ENCODE measurements at places on chromosomes 5 and 9.

- no peak for DNase-seq
Observed at GRCh38 chr5:135543485-135544304, 7.9 kb upstream of the NEUROG1 start.

- DNase-seq: no peak
Observed at GRCh38 chr5:9222054-9222976, 323.6 kb downstream of the SEMA5A start.

DNA sequence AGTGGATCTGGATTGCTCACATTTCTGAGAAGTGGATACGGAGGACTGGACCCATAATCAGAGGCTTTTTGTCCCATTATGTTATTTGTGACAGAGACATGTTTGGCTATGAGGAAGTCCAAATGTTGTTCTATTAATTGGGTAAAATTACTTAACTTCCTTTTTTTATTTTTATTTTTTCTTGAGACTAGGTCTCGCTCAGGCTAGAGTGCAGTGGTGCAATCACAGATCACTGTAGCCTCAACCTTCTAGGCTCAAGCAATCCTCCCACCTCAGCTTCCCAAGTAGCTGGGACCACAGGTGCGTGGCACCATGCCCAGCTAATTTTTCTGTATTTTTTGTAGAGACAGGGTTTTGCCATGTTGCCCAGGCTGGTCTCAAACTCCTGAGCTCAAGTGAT is 11.9 kb upstream of the PGGT1B start:
- DNase-seq: no peak

GRCh38 chr9:3403315-3403714 is 122.5 kb downstream of the RFX3 start:
- no peak for DNase-seq

GRCh38 chr9:120663380-120663779 is 50.9 kb downstream of the MEGF9 start:
- DNase-seq: no peak

DNA sequence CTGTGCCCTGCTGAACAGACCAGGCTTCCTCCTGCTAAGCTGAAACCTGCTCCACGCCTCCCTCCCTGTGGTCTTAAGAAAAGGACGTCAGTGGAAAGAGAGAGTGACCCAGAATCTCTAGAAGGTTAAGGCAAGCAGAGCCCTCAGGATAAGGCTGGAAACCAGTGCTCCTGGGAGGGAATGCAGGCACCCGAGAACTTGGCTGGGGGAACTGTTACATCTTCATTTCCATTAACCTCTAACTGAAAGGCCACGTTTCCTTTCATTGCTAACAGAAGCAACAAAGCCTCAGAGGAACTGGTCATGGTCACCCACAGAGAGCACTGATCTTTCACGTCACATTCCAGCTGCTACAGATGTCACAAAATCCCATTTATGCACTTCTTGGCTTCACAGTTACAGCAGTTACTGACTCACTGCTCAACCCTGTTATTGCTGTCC is 26.1 kb upstream of the AKNA start:
- DNase-seq: no peak

- no peak for DNase-seq
Observed at GRCh38 chr5:164132358-164132757, 626.9 kb downstream of the MAT2B start.

GRCh38 chr9:104906441-104907277 is 21.3 kb downstream of the ABCA1 start:
- DNase-seq: no peak

- no peak for DNase-seq
Observed at GRCh38 chr5:159786901-159787691, 129.2 kb upstream of the ADRA1B start.

- no peak for DNase-seq
Observed at GRCh38 chr9:118281772-118282171, 577.6 kb downstream of the TLR4 start.

- DNase-seq: no peak
Observed at GRCh38 chr5:177610131-177610769, 10.3 kb downstream of the B4GALT7 start.

- DNase-seq: no peak
Observed at GRCh38 chr5:27217155-27217956, 179.0 kb upstream of the CDH9 start.

GRCh38 chr9:72667181-72667580 is 145.8 kb downstream of the TMC1 start:
- DNase-seq: no peak

DNA sequence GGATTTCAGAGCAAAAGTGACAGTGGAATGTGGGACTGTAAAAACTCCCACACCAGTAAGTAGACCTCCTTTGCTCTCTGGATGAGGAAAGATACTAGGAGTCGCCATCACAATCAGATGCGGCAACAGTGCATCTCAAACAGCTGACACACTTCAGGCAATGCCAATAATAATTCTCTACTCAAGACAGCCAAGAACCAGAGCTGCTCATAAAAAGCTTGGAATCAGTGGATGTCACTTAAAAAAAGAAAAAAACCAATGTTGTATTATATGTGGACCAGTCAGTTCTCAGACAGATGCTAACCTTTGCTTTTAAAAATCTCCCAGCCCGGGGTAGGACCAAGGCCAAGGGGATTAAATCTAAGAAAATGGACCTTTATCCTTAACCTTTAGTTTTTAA is 185.0 kb downstream of the GNA14 start:
- DNase-seq: no peak

DNA sequence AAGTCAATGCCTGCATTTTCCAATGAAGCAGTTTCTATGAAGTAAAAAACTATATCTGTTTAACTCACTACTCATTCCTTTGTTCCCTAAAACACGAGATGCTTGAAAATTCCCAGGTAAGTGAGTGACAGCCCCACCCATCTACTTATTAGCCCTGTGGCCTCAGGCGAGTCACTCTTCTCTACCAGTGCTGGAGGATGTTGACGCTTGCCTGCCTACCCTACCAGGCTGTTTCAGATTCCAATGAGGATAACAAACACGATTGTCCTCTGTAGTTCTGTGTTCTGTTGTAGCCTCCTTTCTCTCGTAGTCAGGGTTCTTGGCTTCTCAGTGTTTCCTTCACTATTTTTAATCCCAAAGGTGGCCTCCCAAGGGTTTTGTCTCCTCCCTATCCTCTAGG is 388.8 kb downstream of the KDM4C start:
- DNase-seq: no peak

GRCh38 chr5:179331591-179332375 is 13.5 kb downstream of the ADAMTS2 start:
- no peak for DNase-seq

DNA sequence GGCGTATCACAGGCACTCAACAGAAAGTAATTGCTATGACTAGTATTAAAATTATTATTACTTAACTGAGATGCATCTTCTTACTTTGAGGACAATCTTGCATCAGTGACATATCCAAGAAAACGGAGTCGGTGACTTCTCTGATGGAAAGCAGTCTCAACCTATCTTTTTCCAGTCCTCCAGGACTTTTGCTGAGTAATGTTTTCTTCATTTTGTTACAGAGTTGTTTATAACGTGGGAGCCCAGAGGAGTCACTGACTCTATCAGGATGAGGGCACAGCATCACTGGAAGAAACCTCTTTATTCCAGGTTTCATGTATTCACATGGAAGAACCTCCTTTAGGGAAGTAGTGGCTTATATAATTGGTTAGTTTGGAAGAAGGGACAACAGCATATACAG is 51.5 kb upstream of the MELK start:
- no peak for DNase-seq

DNA sequence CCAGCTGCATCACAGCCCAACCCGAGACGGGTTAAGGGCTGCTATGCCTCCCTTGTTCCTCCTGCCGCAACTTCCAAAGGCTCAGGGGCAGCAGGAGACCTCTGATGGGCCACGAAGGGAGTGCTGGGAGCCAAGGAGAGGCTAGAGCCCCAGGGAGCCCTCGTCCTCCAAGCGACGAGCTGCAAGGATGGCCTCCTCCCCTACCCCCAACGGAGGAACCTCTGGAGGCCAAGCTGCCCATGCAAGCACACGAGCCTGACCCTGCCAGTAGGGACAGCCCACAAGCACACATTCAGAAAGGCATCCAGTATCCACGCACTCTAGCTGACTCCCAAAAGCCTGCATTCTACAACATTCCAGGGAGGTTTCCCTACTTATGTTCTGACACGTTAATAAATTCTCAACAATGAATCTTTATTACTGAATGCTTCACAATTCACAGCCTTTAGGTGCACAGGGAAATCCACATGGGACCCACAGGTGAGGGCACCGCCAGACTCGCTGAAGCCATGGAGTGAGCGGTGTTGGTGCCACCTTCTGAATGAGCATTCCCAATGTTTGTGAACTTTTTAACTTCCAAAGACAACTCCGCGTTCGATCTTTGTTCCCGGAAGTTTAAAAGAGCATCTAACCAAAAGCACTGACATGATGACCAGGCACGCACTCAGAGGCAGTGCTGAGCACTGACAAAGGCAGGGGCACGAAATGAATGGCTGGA is 28.7 kb downstream of the IPPK start:
- no peak for DNase-seq

- no peak for DNase-seq
Observed at GRCh38 chr9:20853866-20854265, 169.8 kb downstream of the FOCAD start.

- DNase-seq: no peak
Observed at GRCh38 chr5:113490317-113490716, 2.1 kb upstream of the MCC start.

- no peak for DNase-seq
Observed at GRCh38 chr5:113969901-113970300, 392.0 kb upstream of the KCNN2 start.

DNA sequence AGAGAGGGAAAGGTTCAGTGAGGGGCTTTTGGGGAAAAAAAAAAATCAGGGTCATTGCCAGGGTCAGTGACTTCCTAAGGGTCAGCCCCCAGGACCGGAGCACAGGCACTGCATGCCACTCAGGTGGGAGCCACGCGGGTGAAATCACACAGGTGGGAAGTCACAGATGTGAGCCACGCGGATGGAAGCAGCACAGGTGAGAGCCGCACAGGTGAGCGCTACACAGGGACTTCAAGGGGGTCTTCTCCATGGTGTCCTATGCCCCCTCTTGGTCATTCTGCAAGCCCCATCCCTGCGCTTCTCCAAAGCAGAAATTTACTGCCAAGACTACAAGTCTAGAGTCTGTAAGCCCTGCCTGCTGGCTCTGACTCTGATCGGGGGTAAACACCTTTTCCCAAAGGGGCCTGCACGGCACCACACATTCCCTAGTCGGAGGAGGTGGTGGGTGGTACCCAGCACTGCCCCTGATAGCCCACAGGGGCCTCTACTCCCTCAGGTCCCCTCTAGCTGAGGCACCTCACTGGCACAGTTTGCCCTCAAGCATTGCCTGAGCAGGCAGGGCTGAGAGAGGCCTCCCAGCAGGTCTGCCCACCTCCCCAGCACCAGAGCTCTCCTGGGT is 18.3 kb upstream of the OBP2B start:
- DNase-seq: no peak

Data from CD4-positive, alpha-beta T cell (primary cell).